Testis (tissue), 5 donors: ENCODE measurements at places on chromosomes 7 and 10. TPM values are rescaled to one million over a fixed set of nuclear protein-coding genes. Genes with fewer than 3 reads are reported as not detected.

The BAIAP2L1 gene
- 24.2 TPM for polyA plus RNA-seq

The TBRG4 gene
- polyA plus RNA-seq: 82.7 TPM

The CASTOR2 gene
- 8.1 TPM for polyA plus RNA-seq

DNA sequence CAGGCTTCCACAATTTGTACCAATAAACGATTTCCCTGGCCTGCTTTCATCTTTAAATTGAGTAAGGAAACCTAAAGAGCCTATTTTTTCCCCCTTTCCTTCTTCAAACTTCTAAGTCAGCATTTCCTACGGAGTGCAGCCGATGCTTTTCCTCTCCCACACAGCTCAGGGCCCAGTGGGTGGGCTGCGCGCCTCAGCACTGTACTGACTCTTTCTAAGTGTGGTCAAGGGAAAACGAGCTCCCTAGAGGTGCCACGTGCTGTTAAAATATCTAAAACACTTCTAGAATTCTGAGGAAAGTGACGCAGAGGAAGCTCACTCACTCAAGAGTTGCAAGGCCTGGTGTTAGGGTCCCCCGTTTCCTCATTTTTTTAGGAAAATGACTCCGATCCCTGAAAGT lies 29.0 kb downstream of the STEAP1B start:
- no peak for DNase-seq

- DNase-seq: no peak
Measured at GRCh38 chr10:23337616-23338015, 7.0 kb downstream of the C10orf67 start.

DNA sequence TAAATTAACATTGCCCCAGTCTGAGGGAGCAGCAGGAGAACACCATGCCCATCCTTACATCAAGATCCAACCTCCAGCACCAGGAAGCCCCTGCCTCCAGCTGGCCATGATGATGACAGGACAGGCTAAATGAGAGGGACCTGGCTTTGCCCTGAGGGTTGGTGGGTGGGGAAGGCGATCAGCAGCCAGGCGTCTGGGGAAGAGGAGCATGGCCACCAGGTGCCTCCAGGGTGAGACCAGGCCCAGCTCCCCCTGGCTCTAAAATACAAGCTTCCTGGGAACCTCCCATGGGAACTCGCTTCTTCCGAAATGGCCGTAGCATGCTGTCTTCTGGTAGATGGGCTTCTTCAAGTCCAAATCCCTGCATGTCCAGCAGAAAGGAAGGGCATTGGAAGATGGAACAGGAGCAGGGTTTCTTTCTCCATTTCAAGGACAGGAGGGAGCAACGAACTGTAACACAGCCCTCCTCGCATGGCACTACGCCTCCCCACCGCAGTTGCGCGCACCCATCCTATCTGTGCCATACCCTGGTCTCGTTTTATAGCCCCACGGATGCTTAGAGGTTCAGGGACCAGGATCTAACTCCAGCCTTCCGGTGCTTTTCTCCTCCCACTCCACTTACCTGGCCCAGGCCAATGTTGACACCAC lies 15.8 kb downstream of the MAT1A start:
- no peak for DNase-seq

DNA sequence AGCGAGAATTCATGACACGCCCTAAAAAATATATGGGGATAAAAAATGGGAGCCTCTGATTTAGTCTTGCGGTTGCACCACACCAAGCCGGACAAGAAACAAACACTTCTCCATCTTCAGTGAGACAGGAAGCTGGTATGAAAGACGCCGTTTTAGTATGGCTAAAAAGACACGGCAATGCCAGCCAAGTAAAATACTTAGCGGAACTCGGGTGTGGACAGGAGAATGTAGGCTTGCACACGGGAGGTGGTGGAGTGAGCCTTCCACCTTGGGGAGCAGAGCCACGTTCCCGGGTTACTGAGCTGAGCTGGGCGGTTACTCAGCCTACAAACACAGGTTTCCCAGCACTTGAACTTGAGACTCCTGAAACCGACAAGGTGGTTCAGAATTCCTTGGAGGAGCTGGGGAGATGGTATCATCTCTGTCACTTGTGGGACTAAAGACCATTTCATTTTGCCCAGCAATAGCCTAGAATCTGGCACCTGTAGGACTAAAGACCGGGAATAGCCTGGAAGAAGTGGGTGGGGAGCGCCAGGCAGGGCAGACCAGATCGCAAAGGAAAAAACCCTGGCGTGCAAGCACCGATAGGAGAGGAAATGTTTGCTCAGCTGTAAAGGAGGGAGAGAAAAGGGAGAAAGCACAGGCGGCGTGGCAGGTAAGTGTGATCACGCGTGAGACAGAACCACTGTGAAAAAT lies 34.8 kb upstream of the SEPHS1 start:
- DNase-seq: no peak
